ENCODE measurements at places on chromosomes 11 and 22. TPM values are rescaled to one million over a fixed set of nuclear protein-coding genes. Genes with fewer than 3 reads are reported as not detected.

DNA sequence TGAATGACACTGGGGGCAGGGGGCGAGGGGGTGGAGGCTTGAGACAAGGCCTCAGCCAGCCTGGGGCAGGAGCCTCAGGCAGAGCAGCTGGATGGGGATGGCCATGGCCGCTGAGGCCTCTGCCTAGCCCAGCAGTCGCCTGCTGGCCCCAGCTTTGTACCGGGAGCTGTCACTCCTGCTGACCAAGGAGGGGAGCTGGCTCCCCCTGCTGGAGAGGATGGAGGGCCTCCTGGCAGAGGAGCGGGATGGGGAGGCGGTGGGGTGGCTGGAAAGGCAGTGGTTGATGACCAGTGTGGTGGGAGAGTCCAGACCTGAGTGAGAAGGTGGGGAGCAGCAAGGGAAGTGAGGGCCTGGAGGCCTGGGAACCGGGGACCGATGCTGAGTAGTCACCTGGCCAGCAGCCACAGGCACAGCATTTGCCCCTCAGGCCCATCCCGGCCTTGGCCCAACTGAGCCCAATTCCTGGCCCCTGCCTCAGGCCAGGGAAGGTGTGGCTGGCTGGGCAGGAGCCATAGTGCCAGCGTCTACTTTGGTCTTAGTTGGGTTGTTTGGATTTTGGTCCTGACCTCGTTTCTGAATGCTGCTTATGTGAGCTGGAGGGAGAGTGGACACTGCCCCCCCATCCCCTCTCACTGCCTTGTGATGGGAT lies 6.0 kb upstream of the SUSD2 start:
- no peak for DNase-seq

DNA sequence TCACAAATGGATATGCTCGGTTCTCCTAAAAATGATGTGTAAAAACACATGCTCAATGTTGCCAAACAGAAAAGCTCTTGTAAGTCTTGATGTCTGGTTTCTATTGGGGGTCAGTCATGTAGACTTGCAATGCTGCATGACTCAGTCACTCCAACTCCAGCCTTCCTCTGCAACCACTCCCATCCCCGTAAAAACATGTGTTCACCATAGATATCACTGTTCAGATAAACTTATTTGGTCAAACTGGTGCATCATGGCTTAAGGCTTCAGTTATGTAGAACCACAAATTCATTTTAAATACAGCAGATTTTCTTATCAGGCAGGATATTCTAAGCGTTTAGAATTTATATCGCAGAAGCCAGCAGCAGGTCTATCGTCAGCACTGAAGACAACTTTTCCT lies 298.4 kb upstream of the LUZP2 start:
- no peak for DNase-seq

- no peak for DNase-seq
Measured at GRCh38 chr11:9075556-9075955, 15.8 kb downstream of the SCUBE2 start.

DNA sequence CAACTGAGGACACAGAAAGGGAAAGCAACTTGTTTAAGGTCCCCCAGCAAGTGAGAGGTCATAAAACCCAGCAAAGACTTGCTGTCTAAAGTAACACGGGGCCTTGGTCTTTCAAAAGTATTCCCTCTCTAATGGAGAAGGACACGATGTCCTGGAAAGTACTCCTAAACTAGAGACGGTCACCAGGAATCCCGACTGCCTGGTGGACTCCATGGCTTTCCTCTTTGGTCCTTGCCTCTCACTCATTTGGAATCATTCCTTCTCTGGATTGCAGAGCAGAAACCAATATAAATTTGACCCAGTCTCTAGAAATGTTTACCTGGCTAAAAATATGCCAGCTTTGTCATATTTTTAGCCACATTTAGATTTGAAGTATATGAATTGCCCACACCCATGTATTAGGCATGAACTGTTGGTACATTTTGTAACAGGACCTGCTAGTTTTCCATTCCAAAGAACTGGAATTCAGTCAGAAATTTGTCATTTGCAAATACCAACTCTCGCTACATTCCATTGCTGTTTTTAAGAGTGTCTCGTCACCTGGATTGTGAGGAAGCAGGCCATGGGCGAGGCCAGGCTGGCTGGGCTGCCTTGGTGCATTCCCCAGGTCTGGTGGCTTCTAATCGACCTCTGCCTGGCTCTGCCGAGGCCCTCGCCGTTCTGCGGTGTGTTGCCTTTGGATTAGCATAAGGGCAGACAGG lies 12.9 kb downstream of the NAV2 start:
- DNase-seq: no peak

The CCDC157 gene
- not detected for total RNA-seq

GRCh38 chr11:101563166-101563565 lies 20.6 kb downstream of the TRPC6 start:
- DNase-seq: no peak

DNA sequence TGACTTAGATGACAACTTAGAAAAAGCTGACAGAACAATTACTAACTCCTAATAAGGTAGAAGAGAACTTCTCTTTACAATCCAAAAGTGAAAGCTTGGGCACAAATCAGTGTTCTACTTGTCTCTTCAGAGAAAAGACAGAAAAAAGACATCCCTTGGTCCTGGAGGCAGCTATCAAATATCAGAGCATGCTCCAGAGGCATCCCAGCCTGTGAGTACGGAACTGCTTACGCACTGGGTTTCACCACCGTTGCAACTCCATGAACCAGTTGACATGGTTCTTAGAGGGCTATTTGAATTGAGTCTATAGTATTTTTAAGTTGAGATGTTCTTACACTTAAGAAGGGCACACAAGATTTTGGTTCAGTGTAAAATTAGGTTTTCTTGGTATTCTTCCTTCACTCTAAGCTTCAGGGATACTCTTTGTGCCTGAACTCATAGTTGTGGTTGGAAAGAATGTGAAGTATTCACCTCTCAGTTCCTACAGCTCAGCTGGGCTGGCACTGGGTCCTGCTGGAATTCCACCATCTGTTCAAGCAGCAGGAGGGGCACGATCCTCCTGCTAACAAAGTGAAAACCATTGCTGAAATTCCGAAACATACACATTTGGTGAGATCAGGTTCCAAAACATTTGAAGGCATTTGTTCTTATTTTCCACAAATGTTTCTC lies 6.3 kb downstream of the AKIP1 start:
- DNase-seq: no peak

- DNase-seq: no peak
Measured at GRCh38 chr22:37299969-37300509, 17.7 kb downstream of the CYTH4 start.
